ENCODE measurements at places on chromosomes 1 and 21.
A peak's percentile ranks its signal among the peaks of the same experiment; 100 is the strongest.

GRCh38 chr21:38269576-38269936 is 12.8 kb downstream of the KCNJ15 start:
- DNase-seq = no peak

- DNase-seq = no peak
Observed at GRCh38 chr1:205568135-205568468, 63.6 kb downstream of the CDK18 start.

GRCh38 chr1:20574686-20575540 is 14.0 kb upstream of the CDA start:
- DNase-seq = peak; percentile 19

DNA sequence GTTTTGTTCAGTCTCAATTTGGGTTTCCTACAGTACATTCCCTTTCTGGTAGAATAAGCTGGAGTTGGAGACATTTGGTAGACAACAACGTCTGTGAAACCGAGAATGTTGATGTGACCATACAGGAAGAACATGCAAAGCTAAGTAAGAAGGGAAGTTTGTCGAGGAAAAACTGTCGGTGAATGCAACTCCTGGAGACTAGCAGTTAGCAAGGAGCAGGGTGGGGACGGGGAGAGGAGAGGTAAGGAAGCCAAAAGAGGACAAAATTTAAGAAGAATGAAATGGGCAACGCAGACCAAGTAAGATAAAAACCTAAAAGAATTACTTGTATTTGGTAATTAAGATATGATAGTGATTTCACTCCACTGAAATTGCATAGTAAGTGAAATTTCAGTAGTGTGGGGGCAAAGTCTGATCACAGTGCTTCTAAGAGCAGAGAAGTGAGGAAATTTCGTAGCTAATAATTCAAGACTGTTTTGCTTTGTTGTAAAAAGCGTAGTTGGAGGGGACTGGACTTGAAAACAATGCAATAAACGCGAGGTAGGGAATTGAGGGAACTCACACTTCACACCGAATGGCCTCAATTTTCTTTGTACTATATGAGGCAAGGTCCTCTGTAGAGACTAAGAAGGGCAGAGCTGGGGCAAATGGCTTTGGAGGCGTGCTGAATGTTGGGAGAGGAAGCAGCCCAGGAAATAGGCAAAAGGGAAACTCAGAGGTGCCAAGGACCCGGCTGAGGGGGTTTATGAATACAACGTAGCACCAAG is 787 bp upstream of the GIPC2 start:
- DNase-seq = no peak

DNA sequence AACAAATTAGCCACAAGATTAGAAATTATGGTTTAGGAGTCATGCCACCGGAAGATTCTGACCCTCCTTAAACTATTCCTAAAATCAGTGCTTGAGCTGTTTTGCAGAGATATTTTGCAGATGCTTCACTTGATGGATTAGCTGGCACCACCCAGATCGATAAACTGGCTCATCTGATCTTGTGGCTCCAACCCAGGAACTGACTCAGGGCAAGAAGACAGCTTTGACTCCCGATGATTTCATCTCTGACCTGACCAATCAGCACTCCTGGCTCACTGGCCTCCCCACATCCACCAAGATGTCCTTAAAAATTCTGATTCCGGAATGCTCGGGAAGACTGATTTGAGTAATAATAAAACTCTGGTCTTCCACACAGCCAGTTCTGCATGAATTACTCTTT is 221.6 kb downstream of the RHOU start:
- DNase-seq = no peak

DNA sequence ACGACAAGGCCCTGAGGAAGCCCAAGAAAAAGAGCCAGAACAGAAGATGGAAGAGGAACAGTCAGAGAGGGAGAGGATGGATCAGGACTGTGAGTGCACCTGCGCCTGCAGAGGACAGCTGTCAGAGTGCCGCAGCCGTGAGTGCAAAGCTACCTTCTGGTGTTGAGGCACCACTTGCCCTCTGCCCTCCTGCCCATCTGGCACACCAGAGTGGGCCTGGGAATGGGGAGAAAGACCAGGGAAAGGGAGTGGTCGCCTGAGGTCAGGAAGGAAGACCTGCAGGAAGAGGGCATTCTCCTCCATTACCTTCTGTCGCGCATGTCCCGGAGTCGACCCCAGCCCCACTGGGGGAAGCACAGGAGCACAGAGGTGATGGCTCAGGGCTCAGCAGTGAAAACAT is 26.2 kb downstream of the VASH2 start:
- no peak for DNase-seq

GRCh38 chr1:26391450-26391849 is 18.9 kb upstream of the ZNF683 start:
- no peak for DNase-seq

- no peak for DNase-seq
Observed at GRCh38 chr21:46017148-46017547, 35.6 kb downstream of the COL6A1 start.

- DNase-seq = no peak
Observed at GRCh38 chr1:116332451-116332850, 40.6 kb upstream of the ATP1A1 start.

GRCh38 chr1:114485286-114485685 is 25.7 kb downstream of the TRIM33 start:
- DNase-seq = no peak

DNA sequence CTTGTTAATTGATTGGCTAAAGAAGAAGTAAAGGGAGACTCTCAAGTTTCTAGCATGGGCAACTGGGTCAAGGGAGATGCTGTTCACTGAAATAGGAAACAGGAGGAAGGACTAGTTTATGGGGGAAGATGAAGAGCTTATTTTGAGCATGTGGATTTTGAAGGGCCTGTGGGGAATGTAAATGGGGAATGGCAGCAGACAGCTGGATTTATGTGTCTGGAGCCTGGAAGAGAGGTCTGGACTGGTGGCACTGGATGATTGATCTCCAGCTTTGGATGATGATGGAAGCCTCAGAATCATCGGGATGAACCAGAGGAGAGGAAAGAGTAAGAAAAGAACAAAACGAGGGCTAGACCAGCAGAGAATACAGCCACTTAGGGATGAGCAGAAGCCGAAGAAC is 54.9 kb upstream of the ENAH start:
- DNase-seq = no peak

GRCh38 chr1:38789498-38790169 is 69.9 kb downstream of the RRAGC start:
- peak; percentile 69 for DNase-seq

GRCh38 chr1:27886353-27886679 is 14.0 kb downstream of the THEMIS2 start:
- no peak for DNase-seq

- DNase-seq = no peak
Observed at GRCh38 chr1:235416662-235417049, 49.4 kb downstream of the TBCE start.

- no peak for DNase-seq
Observed at GRCh38 chr1:84773933-84774497, 83.8 kb upstream of the SSX2IP start.

DNA sequence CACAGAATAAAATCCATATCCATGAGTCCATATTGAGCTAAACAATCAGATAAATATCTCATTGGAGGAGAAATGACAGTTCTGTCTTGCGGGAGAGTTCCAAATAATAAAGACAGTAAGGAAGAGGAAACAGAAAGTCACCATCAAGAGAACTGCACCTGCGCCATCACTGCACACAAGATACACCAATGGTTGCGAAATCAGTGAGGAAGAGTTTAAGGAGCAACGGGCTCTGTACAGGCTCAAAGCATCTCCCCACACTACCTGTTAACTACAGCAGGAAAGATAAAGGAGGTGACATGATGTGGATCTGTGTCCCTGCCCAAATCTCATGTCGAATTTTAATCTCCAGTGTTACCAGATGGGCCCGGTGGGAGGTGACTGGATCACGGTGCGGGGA is 7.8 kb downstream of the C2CD2 start:
- DNase-seq = no peak

- no peak for DNase-seq
Observed at GRCh38 chr1:23116921-23117699, 51.5 kb downstream of the LUZP1 start.

GRCh38 chr1:22317231-22317919 is 134.3 kb upstream of the ZBTB40 start:
- no peak for DNase-seq

GRCh38 chr21:39441502-39442475 is 3.8 kb downstream of the LCA5L start:
- DNase-seq = peak; percentile 49

DNA sequence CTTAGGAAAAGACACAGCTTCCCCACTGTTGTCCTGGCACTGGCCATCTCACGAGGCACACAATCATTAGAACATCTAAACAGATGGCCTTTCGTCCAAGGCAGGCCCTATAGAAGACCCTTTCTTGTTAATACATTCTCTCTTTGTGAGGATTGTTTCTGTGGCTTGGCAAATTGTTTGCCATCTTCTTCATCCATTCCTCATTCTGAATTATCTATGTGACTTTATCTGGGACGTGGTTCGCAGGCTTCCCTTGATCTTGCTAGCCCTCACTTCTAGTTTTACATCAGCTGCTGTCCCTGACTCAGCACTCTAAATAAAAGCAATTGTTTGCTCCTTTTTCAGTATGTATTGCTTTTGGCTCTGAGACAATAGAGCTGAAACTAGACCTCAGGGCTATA is 101.1 kb upstream of the ZC3H11B start:
- peak; percentile 16 for DNase-seq

DNA sequence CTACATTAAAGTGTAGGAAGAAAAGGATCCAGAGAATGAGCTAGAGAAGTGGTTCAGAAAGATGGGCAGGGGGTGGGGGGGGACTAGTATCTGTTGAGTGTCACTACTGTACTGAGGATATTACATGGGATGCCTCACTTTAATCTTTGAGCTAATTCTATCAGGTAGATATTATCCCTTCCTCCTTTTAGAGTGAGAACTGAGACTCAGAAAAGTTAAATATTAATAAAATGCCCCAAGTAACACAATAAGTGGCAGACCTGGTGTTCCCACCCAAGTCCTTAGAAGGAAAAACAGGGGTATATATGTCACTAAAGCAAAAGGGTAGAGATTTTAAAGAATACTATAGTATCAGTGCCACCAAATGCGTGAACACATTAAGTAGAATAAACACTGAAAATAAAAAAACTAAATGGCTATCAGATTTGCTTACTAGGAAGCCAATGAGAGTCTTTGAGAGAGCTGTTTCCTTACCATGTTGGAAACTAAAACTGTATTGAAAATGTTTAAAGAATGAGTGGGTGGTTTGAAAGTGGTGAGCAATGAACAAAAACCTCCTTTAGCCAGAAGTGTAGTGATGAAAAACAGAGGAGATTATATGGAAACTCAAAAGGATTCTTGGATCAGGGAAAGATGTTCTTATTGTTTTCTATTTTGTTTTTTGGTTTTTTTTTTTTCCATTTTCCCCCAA is 230.8 kb downstream of the BARHL2 start:
- no peak for DNase-seq

GRCh38 chr21:45827302-45827692 is 154.3 kb upstream of the COL6A1 start:
- DNase-seq = no peak
